Gastroesophageal sphincter (tissue), 4 donors: ENCODE measurements at places on chromosomes 7 and 10. TPM values are rescaled to one million over a fixed set of nuclear protein-coding genes. Genes with fewer than 3 reads are reported as not detected.

DNA sequence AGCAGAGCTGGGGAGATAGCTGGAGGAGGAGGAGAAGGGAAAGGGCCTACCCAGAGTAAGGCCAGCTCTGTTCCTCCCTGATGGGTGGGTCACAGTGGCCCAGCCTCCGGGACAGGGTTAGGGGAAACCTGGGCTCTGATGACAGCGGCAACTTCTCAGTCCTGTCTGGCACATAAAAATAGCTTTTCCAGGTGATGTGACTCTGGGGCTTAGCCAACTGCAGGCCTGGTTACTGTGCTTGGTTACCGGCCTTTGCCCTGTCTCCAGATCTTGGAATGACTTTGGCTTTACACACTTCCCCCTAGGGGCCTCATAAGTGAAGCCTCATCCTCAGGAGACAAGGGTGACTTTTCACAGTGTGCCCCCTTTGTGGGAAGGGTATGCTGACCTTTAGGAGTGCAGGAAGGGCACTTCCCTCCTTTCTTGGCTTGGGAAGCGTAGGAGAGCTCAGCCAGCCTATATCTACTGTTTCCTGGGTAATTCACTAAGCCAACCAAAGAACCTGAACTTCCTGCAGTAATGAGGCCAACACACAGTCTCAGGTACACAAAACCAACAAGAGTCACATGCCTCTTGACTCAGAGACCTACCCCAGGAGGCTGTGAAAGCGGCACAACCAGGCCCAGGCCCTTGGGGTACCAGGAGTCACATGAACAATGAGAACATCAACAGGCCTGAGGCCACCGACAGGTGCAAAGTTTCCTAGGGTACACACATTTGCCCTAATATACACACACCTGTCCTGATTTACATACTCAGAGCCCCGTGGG is 11.7 kb upstream of the HILPDA start:
- ATAC-seq: no peak

- no peak for ATAC-seq
These were observed 67.5 kb upstream of the MDFIC start for GRCh38 chr7:114854369-114854768.

GRCh38 chr10:23174074-23174976 is 17.8 kb upstream of the PTF1A start:
- no peak for ATAC-seq

CUBN gene
- total RNA-seq: 2.1 TPM

- ATAC-seq: no peak
These were observed 761.1 kb downstream of the IPMK start for GRCh38 chr10:57506414-57507094.

DNA sequence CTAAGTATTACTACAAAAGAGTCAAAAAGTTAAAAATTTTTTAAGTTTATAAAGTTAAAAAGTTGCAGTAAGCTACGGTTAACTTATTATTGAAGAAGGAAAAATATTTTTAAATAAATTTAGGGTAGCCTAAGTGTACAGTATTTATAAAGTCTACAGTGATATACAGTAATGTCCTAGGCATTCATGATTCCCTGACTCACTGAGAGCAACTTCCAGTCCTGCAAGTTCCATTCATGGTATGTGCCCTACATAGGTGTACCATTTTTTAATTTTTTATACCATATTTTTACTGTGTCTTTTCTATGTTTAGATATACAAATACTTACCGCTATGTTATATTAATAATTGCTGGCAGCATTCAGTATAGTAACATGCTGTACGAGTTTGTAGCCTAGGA is 92.3 kb downstream of the CTNNA3 start:
- ATAC-seq: no peak

DNA sequence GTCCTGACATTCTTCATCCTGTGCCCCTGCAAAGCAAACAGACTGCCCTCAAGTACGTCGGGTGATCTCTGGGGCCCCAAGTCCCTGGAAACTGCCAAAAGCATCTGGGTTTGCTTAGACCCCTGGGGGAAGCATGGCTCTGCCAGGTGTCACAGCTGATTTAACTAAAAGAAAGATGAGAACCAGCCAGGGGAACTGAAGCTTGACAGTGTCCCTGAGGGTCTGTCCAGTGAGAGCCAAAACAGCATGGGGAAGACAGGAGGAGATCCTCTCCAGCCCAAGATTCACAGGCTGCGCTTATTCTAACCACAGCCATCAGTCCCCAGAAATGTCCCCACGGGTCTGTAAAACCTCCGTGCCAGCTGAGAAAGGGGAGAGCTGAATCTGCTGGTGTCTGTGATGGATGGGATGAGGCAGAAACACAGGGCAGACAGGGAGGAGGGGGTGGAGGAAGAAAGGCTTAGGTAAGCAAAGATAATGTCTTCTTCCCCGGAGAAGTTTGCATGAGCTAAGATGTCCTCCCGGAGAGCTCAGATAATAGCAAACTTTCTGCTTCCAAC is 21.3 kb downstream of the CCDC3 start:
- ATAC-seq: no peak

GRCh38 chr7:30412782-30413504 is 65.6 kb downstream of the NOD1 start:
- peak; percentile 85 for ATAC-seq

ZNF503 gene
- total RNA-seq: 83.7 TPM

- no peak for ATAC-seq
These were observed 189.8 kb upstream of the SEMA3A start for GRCh38 chr7:84384417-84384816.

TMEM72 gene
- total RNA-seq: not detected

PRSS37 gene
- not detected for total RNA-seq

DNA sequence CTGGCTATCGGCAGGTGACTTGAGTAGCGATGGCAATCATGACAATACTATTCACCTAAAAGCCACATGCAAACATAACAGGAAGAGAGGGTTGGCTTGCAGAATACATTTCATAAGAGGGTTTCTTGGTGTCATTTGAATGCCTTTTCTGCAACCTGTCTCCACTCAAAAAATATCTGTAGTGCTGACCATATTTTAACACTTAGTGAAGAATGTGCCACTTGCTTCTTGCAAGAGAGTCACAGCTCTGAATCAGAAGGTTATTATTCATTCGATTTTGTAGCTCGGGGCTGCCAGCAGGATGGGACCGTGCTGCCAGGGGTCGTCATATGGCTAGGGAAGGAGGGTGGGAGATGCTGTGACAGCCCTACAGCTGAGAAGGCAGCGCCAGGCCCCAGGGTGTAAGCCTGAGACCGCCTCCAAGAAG is 152.0 kb upstream of the PITRM1 start:
- no peak for ATAC-seq

ADAM8 gene
- total RNA-seq: 3.4 TPM

PPP1R3C gene
- total RNA-seq: 162 TPM

RHEB gene
- total RNA-seq: 107 TPM

DNA sequence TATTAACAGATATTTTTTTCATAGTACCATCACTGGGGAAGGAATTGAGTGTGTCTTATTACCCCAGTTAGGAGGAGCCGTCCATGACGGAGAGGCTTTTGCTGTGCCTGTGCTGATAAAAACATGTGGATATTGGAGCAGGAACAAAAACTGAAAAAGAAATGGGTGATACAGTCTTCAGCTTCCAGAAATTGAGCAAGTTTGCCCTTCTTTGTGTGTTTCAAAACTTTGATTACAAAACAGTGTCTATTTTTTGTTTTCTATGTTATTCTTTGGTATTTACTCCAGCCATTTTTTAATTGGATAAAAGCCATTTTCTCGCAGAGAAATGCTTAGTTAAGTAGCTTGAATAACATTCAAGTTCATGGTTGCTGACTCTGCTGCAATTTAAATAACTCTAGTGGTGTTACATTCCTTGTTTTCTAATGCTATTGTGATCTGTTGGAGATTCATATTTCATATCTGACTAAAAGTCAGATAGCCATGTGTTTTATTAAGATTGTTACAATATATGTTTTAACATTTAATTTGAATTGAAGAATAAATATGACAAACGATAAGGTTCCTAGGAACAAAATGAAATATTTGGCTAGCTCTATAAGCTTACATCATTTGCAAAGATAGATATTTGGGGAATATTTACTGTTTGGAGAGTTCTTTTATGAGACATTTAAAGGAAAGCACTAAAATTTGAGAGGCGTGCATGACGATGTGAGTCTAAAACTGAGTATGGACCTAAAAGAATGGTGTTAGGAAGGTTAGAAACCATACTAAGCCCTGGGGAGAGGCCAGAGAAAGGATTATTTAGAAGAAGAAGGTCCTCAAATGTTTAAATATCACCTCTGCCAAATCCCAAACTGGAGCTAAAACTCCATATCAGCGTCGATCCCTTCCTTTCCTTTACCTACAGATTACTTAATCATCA is 747.3 kb upstream of the CELF2 start:
- peak; percentile 53 for ATAC-seq

- no peak for ATAC-seq
These were observed 140.3 kb downstream of the PLXDC2 start for GRCh38 chr10:19956516-19957032.

DNA sequence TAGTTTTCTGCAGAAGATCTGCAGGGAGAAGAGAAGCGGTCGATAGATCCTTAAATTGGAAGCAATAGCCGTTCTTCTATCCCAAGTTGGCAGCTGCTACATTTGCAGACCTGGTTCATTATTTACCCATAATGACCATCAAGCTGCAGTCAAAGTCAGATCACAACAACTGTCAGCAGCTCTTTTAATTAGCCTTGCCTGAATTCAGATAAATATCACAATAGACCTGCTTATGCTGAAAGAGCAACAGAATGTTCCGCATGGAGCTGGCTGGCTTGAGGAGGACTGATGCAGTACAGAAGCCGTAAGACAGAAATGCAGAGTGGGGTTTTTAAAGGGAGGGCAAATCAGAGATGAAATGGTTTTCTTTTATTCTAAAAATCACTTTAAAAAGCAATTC is 109.4 kb downstream of the HIBADH start:
- ATAC-seq: no peak

GRCh38 chr7:47873762-47874161 is 74.5 kb downstream of the PKD1L1 start:
- ATAC-seq: no peak

- no peak for ATAC-seq
These were observed 1.3 kb downstream of the FIGNL1 start for GRCh38 chr7:50448823-50449222.

ATP6V0E2 gene
- 20.1 TPM for total RNA-seq

- no peak for ATAC-seq
These were observed 190.1 kb upstream of the GDF10 start for GRCh38 chr10:47109906-47110305.

DNA sequence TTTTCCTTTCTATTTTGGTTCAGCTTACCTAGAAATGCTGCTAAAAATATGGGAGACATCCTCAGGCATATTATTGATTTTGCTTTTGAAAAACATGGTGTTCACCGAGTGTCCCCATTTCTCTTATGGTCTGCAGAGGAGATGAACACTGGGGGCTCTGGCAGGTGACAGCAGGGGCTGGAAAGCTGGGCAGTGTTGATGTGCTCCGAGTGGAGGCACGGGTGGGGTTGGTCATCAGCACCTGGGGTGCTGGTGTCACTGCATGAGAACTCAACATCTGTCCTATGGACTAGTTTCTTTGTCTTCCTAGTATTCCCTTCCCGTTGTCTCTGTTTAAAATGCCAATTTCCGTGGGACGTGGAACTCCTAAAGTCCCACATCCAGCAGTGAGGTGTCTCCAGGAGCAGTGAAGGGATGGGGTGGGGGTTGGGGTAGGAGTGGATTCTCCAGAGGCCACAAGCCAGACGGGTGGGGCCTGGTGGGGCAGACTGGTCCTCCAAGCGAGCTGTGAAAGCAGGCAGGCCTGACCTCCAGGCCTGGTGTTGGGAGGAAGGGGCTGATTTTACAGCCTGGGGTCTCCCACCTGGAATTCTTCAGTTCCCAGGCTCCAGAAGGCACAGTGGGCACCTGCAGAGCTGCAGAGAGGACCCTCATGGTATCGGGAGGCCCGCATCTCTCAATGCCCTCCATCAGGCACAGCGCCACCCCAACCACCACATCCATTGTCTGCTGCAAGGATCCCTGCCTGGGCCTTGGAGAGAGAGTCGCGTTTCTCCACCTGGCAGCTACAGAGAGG is 24.4 kb downstream of the ZNF775 start:
- ATAC-seq: no peak

- ATAC-seq: peak; percentile 63
These were observed 89.0 kb downstream of the AMPH start for GRCh38 chr7:38542156-38542555.

PNLIPRP3 gene
- total RNA-seq: 0.30 TPM

DNA sequence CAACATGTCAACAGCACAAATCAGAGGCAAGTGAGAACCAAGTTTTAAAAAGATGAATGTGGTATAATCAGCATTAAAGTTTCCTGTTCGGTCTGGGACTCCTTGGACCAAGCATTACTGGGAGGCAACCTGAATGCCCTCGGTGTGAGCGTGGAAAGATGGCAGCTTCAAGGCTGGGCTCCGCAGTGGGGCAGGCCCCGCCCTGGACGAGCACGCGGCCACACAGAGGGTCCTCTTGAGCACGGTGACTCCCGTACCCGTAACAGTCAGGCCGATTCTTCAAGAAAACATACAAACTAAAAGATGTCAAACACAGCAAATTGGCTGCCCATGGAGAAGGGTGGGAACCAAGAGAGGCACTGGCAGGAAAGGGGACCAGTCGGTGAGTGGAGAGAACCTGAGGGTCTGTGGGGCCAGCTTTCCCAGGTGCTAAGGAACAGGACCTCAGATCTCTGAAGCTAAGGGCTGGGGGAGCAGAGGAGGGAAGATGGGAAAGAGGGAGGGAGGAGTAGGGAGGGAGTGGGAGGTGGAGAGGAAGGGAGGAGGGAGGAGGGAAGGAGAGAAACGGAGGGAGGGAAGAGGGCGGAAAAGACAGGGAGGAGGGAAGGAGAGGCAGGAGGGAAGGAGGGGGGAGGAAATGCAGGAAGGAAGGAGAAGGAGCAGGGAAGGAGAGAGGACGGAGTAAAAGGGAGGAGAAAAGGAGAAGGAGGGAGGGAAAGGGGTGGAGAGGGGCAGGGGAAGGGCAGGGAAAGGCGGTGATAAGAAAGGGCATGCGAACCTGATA is 71.2 kb upstream of the FAM20C start:
- ATAC-seq: no peak

UCMA gene
- total RNA-seq: not detected

TRPV5 gene
- total RNA-seq: 0.31 TPM

HPSE2 gene
- total RNA-seq: 45.1 TPM

CAV2 gene
- 142 TPM for total RNA-seq

- no peak for ATAC-seq
These were observed 24.9 kb downstream of the TCAF1 start for GRCh38 chr7:143877098-143877497.

DNA sequence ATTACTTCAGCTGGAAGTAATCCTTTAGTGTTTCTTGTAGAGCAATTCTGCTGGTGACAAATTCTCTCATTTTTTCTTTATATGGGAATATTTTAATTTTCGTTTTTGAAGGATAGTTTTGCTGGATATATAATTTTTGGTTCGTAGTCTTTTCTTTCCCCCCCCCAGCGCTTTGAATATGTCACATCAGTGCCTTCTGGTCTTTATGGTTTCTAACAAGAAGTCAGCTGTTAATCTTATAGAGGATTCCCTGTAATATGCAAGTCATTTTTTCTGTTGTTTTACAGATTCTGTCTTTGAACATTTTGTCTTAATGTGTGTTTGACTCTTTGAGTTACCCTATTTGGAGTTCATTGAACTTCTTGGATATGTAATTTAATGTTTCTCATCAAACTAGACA is 96.3 kb downstream of the SDK1 start:
- no peak for ATAC-seq

GRCh38 chr10:63005246-63005645 is 127.9 kb upstream of the NRBF2 start:
- ATAC-seq: no peak
